Ovary (tissue), 10 donors: ENCODE measurements at places on chromosomes 11 and 22. TPM values are rescaled to one million over a fixed set of nuclear protein-coding genes. Genes with fewer than 3 reads are reported as not detected.

ACO2 gene
- 49.7 TPM for total RNA-seq

MRGPRX3 gene
- not detected for total RNA-seq

RCN1 gene
- total RNA-seq = 49.7 TPM

WT1 gene
- 33.1 TPM for total RNA-seq

RHBDD3 gene
- 17.3 TPM for total RNA-seq

ZBTB16 gene
- 114 TPM for total RNA-seq

ST3GAL4 gene
- 145 TPM for total RNA-seq

XKR3 gene
- not detected for total RNA-seq

MRGPRX1 gene
- total RNA-seq = not detected

PGM2L1 gene
- total RNA-seq = 6.2 TPM

BRSK2 gene
- 0.68 TPM for total RNA-seq

MUC2 gene
- total RNA-seq = 0.02 TPM

LRRC56 gene
- total RNA-seq = 3.4 TPM

HTR3A gene
- not detected for total RNA-seq

FREY1 gene
- 0.73 TPM for total RNA-seq

CCDC81 gene
- total RNA-seq = 1.9 TPM

OR51B5 gene
- total RNA-seq = 1.1 TPM

RCOR2 gene
- 6.0 TPM for total RNA-seq

SMIM35 gene
- total RNA-seq = not detected

SLC22A24 gene
- total RNA-seq = not detected

ZBED5 gene
- total RNA-seq = 69.4 TPM

TSGA10IP gene
- total RNA-seq = not detected

RPUSD4 gene
- 27.6 TPM for total RNA-seq

SMCO4 gene
- 17.0 TPM for total RNA-seq

TEX54 gene
- total RNA-seq = not detected

TSPAN32 gene
- total RNA-seq = not detected

GP1BB gene
- 8.4 TPM for total RNA-seq

LIF gene
- 0.38 TPM for total RNA-seq

MS4A14 gene
- 1.0 TPM for total RNA-seq

ENTHD1 gene
- 0.23 TPM for total RNA-seq

RIMBP3B gene
- 0.20 TPM for total RNA-seq

HEPN1 gene
- total RNA-seq = 0.24 TPM

OR51E2 gene
- total RNA-seq = 0.65 TPM

KRTAP5-4 gene
- not detected for total RNA-seq

TXN2 gene
- total RNA-seq = 72.7 TPM

YPEL4 gene
- 2.1 TPM for total RNA-seq

SYT9 gene
- not detected for total RNA-seq

SERPINH1 gene
- 188 TPM for total RNA-seq

NDUFS8 gene
- 101 TPM for total RNA-seq

RFPL2 gene
- total RNA-seq = not detected

MFRP gene
- total RNA-seq = not detected

SAA1 gene
- total RNA-seq = 1.1 TPM

SCO2 gene
- not detected for total RNA-seq

OVOL1 gene
- not detected for total RNA-seq

KIAA1671 gene
- total RNA-seq = 11.7 TPM

TRMT2A gene
- total RNA-seq = 59.7 TPM

GDPD5 gene
- 8.8 TPM for total RNA-seq

MTMR3 gene
- total RNA-seq = 48.3 TPM

TRIM66 gene
- 5.7 TPM for total RNA-seq

OR8G5 gene
- not detected for total RNA-seq

ART1 gene
- not detected for total RNA-seq

OR5A1 gene
- total RNA-seq = not detected

OR52A1 gene
- total RNA-seq = not detected

SEC14L2 gene
- total RNA-seq = 7.0 TPM
